ENCODE measurements at places on chromosomes 5 and 9.

DNA sequence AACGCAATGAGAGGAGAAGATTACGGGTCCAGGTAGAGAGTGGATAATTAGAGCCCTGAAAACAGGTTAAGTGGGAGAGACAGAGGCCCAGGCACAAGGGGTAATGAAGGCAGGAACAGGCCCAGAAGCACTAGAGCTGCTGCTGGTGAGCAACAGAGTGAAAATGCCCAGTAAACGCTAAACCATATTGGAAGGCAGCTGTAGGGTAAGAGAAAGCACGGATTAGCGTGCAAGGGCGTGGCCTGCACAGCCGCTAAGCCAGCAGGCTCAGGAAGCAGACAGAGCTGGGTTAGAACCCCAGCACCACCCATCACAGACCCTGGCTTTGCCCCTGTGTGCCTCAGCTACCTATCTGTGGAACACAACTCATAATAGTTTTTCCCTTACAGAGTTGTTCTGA lies 93.2 kb downstream of the PAX5 start:
- no peaks in the 10 kb centered on the region for H3K27me3 ChIP-seq
- no peak overlapping the region for H3K4me3 ChIP-seq
- no peak for DNase-seq
- no peak overlapping the region for H3K27ac ChIP-seq
- H3K36me3 ChIP-seq: no peaks in the 10 kb centered on the region

- H3K4me3 ChIP-seq: no peak overlapping the region
- DNase-seq: peak; percentile 67
- no peaks in the 10 kb centered on the region for H3K27me3 ChIP-seq
- H3K27ac ChIP-seq: peak overlapping the region; percentile 52
- H3K36me3 ChIP-seq: peaks cover 12% of the 10 kb centered on the region
Observed at GRCh38 chr5:42944989-42945388, 95.1 kb downstream of the ANXA2R start.

GRCh38 chr5:124596595-124597421 lies 149.6 kb downstream of the ZNF608 start:
- no peaks in the 10 kb centered on the region for H3K27me3 ChIP-seq
- H3K4me3 ChIP-seq: peak overlapping the region; percentile 13
- H3K36me3 ChIP-seq: no peaks in the 10 kb centered on the region

DNA sequence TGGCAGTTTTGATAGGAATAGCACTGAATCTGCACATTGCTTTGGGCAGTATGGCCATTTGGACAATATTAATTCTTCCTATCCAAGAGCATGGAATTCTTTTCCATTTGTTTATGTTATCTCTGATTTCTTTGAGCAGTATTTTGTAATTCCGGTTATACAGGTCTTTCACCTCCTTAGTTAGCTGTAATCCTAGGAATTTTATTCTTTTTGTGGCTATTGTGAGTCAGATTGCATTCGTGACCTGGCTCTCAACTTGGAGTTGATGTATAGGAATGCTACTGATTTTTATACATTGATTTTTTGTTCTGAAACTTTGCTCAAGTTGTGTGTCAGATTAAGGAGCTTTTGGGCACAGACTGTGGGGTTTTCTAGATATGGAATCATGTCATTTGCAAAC lies 24.0 kb downstream of the TMEM161B start:
- H3K27me3 ChIP-seq: no peaks in the 10 kb centered on the region
- H3K4me1 ChIP-seq: peaks cover 52% of the 10 kb centered on the region
- peaks cover 9% of the 10 kb centered on the region for H3K36me3 ChIP-seq
- H3K4me3 ChIP-seq: peak overlapping the region; percentile 66
- DNase-seq: no peak
- peak overlapping the region; percentile 98 for H3K27ac ChIP-seq

GRCh38 chr9:137171149-137171900 lies 531 bp downstream of the TMEM210 start:
- H3K27ac ChIP-seq: no peak overlapping the region
- peaks cover 4% of the 10 kb centered on the region for H3K4me1 ChIP-seq
- no peak overlapping the region for H3K4me3 ChIP-seq
- peaks cover 16% of the 10 kb centered on the region for H3K36me3 ChIP-seq
- H3K27me3 ChIP-seq: peaks cover 20% of the 10 kb centered on the region

DNA sequence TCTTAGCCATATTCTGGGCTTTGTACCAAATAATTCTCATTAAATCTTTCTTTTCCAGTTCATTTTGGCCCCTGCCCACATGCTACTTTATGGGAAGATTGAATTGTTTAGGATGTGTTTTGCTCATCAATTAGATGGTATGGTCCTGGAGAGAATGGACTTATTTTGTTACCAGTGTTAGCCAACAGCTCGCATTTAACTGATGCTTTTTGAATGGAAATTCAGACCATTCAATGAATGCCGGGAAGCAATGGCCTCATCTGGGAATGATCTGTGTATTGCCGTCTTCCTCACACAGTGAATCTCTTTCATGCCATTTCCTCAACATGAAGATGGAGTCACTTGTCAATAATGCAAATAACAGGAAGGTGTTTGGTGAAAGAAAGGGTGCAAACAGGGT lies 370.6 kb upstream of the PIK3R1 start:
- H3K27me3 ChIP-seq: no peaks in the 10 kb centered on the region
- H3K4me3 ChIP-seq: no peak overlapping the region
- no peaks in the 10 kb centered on the region for H3K36me3 ChIP-seq
- no peaks in the 10 kb centered on the region for H3K4me1 ChIP-seq
- no peak for DNase-seq
- H3K27ac ChIP-seq: no peak overlapping the region

DNA sequence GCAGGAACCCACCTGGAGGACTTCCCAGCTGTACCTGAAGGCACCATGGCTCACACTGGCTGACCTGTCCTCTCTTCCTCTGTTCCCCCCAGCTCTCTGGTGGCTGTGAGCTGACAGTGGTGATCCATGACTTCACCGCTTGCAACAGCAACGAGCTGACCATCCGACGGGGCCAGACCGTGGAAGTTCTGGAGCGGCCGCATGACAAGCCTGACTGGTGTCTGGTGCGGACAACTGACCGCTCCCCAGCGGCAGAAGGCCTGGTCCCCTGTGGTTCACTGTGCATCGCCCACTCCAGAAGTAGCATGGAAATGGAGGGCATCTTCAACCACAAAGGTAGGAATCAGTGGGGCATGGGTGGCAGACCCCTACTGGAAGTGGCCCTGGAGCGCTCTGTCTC lies 161.9 kb upstream of the OTULINL start:
- H3K27me3 ChIP-seq: no peaks in the 10 kb centered on the region
- DNase-seq: no peak
- H3K27ac ChIP-seq: no peak overlapping the region
- H3K4me3 ChIP-seq: no peak overlapping the region
- H3K36me3 ChIP-seq: peaks cover 45% of the 10 kb centered on the region

DNA sequence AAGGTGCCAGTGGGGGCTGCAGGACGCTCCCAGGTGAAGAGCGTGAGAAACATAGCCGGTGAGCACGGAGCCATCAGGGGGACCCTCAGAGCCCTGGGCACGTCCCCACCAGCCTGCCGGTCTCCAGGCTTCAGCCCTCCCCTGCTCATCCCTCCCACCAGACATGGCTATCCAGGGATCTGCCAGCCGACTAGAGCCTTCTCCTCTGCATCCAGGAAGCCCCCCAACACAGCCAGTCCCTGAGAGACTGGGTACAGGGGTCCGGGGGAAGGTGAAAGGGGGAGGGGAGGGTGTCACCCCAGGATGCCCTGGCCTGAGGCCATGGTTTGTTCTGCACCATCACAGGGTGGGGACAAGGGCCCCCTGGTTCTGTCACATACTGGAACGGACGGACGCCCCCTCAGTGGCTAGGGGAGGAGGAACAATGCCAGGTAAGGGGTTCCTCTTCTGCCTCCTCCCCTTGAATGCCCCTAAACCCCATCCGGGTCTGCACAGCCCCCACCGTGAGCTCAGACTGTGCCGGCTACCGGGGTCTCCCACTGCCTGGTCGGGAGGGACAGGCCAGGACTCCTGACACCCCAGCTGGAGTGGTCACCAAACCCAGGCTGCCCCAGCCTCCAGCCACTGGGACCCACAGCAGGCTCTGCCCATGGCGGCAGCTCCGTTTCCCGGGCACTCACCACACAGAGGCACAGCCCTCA lies 34.3 kb downstream of the NACC2 start:
- H3K27ac ChIP-seq: no peak overlapping the region
- H3K4me1 ChIP-seq: peaks cover under 1% of the 10 kb centered on the region
- DNase-seq: no peak
- no peak overlapping the region for H3K4me3 ChIP-seq
- no peaks in the 10 kb centered on the region for H3K27me3 ChIP-seq

GRCh38 chr5:135371622-135372232 lies 27.3 kb downstream of the MACROH2A1 start:
- no peak overlapping the region for H3K27ac ChIP-seq
- no peak for DNase-seq
- H3K4me1 ChIP-seq: no peaks in the 10 kb centered on the region
- H3K4me3 ChIP-seq: no peak overlapping the region

Measured in Calu3 (cell line).